Thoracic aorta (tissue), 2 donors: ENCODE measurements at places on chromosomes 2 and 18.

GRCh38 chr2:102050854-102051391, 59.2 kb downstream of the IL1R2 start:
- DNase-seq: peak; percentile 74

DNA sequence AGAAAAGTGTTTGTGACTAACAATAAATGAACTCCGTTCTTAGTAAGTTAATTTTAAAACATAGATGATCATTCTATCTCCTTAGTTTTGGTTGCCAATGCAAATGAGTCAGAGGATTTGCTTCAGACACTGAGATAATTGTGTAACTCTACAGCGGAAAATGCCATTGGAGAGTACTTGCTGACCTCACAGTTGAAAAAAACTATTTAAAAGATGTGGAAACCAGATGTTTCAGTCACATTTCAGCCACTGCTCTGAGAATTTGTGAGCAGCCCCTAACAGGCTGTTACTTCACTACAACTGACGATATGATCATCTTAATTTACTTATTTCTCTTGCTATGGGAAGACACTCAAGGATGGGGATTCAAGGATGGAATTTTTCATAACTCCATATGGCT, at the start of gene TNFAIP6:
TSS of gene TNFAIP6 (plus strand) at position 234 of the 400 bp plus-strand sequence. CDS start at position 309, 75 bp downstream.
- DNase-seq: no peak

- DNase-seq: no peak
Observed at GRCh38 chr2:124610866-124611265, 585.8 kb downstream of the CNTNAP5 start.

DNA sequence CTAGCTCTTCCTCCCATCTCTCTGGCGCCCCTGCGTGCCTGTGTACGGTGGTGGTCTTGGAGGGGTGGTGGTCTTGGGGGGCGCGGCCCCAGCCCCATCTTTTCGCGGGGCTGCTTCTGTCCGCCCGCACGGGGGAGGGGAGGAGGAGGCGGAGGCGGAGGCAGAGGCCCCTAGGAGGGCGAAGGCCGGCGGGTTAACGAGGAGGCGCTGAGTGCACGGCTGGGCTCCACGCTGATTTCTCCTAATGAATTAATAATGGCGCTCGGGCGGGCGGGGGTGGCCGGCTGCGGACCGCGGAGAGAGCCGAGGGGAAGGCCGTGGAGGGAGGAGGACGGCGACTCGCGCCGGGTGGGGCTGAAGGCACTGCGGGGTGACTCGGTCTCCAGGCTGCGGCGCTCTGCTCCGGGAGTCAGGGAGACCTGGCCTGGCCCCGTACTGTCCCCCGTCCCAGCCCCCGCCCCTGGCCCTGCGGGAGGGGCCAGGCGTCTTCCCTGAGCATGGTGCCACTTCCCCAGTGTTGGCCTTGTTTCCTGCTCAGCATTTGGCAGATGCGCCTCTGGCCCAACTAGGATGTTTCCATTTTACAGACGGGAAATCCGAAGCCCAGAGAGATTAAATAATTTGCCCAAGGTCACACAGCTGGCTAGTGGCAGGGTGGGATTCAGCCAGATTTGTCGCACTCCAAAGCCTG, 6.0 kb downstream of the GAREM2 start:
- no peak for DNase-seq

DNA sequence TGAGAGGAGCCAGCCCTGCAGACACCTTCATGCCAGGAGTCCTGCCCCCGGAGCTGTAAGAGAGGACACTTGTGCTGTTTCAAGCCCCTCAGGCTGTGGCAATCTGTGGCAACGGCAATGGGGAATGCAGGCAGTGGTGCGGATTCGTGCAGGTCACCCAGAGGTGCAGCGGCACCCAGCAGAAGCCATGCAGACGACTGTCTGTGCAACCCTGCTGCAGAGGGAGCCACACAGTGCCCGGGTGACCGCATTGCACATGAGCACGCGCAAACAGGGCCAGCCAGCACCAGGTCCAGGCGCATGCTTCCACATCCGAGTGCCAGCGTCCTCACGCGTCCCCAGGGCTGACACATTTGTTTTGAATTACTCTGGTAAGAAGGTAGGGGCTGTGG, 84.8 kb upstream of the GPC1 start:
- no peak for DNase-seq

GRCh38 chr18:12393998-12394397, 13.7 kb upstream of the PRELID3A start:
- DNase-seq: no peak

DNA sequence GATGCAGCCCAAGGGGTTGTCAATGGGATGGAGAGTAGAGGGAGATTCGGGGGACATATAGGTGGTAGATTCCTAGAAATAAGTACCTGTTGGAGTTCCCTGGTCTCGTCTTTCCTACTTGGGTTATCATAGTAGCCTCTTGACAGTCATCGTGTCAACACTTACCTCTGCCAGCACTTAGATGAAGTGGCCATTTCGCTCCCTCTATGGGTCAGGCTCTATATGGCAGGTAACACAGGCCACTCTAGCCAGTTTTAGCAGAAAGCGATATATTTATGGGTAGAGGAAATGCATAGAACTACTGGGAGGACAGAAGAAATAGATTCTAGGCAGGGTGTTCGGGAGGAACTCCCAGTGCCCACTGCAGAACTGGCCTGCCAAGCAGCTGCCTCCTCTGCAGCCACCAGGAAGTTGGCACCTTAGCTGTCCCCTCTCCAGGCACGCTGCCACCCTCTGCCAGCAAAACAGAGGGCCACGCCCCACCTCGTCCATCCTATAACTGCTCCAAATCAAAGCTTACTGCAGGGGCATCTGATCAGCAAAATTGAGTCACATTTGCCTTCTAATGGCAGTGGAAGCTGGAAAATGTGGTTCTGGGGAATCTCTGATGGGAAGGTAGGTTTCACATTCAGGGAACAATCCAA, 181.3 kb downstream of the INSIG2 start:
- no peak for DNase-seq

GRCh38 chr2:182445391-182445965, 18.6 kb upstream of the PDE1A start:
- no peak for DNase-seq

DNA sequence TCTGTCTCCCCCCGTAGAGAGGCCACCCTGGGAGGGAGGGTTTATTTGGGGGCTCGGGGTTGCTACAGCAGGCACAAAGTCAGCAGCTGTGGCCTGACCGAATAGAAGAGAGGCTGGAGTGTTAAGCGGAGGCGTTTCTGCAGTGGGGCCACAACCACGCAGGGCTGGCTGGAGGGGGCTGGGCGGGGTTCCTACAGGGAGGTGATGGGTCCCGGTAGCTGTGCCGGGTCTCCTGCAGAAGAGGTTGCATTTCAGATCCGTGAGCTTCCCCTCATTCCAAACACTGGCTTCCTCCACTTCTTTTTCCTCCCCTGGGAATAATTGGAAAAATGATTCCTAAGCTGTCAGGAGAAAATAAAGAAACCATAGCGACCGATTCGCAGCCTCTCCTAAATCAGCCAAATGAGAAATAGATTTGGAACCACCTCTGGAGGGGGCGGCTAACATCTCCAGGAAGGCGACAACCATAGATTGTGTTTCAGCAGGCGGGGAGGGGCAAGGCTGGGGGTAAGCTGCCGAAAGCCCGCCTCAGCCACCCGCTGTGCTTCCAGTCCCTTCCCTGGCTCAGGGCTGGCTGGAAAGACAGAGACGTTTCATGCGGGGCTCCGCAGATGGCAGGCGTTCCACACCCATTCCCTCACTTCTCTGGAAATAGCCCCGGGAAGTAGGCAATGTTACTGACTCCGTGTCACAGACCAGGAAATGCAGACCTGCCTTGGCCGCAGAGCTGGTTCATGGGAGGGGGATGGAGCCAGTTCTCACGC, 85.6 kb upstream of the TAF1B start:
- DNase-seq: peak; percentile 25

- no peak for DNase-seq
Observed at GRCh38 chr18:47108998-47109405, 41.3 kb downstream of the HDHD2 start.

DNA sequence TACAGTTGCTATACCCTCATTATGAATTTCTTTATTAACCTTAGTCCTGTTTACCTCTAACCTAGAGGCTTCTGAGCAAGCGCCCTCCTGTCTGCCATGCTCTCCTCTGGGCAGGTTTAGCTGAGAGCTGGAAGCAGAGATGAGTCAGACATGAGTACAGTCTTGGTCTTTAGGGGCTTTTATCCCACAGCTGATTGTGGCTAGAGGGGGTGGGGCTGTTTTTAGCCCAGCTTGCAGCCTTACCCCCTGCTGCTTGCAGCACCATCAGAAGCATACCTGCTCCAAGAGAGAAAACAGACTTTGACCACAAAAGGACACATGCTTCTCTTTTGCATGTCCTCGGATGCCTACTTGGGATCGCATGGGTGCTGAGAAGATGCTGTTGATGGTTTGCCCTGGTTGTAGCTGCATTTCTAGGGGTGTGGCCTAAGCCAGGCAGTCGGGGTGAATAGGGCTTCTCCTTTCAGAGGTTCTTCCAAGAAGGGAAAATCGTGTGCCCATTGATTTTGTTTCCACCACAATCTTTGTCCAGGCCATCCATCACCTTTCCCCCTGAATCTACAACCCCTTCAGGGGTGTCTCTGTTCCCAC, 115.0 kb upstream of the LGALSL start:
- no peak for DNase-seq
